Neural crest cell (in vitro differentiated cells): ENCODE measurements at places on chromosomes 4 and X. TPM values are rescaled to one million over a fixed set of nuclear protein-coding genes. Genes with fewer than 3 reads are reported as not detected.

USP17L10 gene
- total RNA-seq = not detected in 2 replicates

GPRASP1 gene
- total RNA-seq = 4.9 and 5.6 TPM in 2 replicates

ZNF711 gene
- 23.1 and 24.0 TPM in 2 replicates for total RNA-seq

MAGEE2 gene
- not detected in 2 replicates for total RNA-seq

ERAS gene
- total RNA-seq = 0.49 and 0.50 TPM in 2 replicates
